ENCODE measurements at places on chromosomes 2 and 18.
A peak's percentile ranks its signal among the peaks of the same experiment; 100 is the strongest.

- DNase-seq, result no peak
Measured at GRCh38 chr2:127479866-127480743, 46.2 kb downstream of the IWS1 start.

- no peak for DNase-seq
Measured at GRCh38 chr2:23762141-23762540, 164.8 kb downstream of the ATAD2B start.

GRCh38 chr2:226064932-226065570, 665.5 kb downstream of the NYAP2 start:
- DNase-seq, result no peak

GRCh38 chr2:158060835-158061435, 40.7 kb upstream of the UPP2 start:
- peak; percentile 61 for DNase-seq

DNA sequence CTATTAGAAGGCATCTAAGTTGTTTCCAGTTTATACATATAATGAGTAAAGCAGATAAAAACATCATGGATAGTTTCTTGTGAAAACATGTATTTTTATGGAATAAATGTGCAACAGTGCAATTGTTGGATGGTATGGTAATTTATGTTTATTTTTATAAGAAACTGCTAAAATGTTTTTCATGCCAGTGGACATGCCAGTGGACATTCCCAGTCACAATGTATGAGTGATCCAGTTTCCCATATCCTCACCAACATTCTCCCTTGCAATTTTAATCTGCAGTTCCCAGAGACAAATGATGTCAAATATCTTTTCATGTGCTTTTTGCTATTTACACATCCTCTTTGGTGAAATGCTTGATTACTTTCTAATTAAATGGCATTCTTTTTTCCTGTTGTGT, 818.6 kb downstream of the SUCLG1 start:
- peak; percentile 20 for DNase-seq

DNA sequence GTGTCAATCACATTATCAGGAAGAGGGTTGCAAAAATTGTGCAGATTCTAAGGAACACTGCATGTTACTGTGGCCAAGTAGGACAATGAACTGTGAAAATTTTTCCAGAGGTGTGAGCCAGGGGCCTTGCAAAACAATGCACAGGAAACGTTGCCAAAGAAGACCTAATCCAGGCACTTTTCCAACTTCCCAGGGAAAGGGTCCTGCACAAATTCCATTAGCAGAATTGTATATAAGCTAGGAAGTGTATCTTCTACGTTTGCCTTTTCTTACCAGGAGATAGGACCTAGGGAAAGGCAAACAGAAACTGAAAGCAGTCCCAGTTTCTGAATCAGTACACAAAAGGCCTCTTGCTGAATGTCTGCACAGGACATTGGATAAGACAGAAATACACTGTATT, 1888.3 kb upstream of the CELF4 start:
- peak; percentile 33 for DNase-seq

GRCh38 chr2:84649487-84650142, 133.3 kb downstream of the DNAH6 start:
- no peak for DNase-seq

- DNase-seq, result no peak
Measured at GRCh38 chr2:241001413-241002274, 3.2 kb downstream of the SNED1 start.

- peak; percentile 75 for DNase-seq
Measured at GRCh38 chr2:186422226-186422625, 63.8 kb upstream of the ZC3H15 start.

GRCh38 chr2:56666777-56667176, 483.0 kb downstream of the CCDC85A start:
- peak; percentile 26 for DNase-seq

- peak; percentile 78 for DNase-seq
Measured at GRCh38 chr18:10787293-10787901, 261.6 kb downstream of the NAPG start.

GRCh38 chr18:6748241-6748640, 18.7 kb downstream of the ARHGAP28 start:
- no peak for DNase-seq

DNA sequence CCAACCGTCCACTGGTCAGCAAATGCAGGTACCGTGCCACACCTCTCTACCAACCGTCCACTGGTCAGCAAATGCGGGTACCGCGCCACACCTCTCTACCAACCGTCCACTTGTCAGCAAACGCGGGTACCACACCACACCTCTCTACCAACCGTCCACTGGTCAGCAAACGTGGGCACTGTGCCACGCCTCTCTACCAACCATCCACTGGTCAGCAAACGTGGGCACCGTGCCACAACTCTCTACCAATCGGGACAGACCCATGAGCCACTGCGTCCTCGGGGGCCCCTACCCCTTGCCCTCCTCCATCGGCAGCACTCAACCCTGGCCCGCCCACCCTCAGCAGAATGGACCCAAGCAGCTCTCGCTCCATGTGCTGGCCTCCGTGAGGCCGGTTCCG, 226.4 kb upstream of the SALL3 start:
- no peak for DNase-seq

- peak; percentile 95 for DNase-seq
Measured at GRCh38 chr2:52658598-52658997, 1109.0 kb upstream of the CHAC2 start.

GRCh38 chr2:121200011-121200347, 85.0 kb downstream of the TFCP2L1 start:
- DNase-seq, result no peak

DNA sequence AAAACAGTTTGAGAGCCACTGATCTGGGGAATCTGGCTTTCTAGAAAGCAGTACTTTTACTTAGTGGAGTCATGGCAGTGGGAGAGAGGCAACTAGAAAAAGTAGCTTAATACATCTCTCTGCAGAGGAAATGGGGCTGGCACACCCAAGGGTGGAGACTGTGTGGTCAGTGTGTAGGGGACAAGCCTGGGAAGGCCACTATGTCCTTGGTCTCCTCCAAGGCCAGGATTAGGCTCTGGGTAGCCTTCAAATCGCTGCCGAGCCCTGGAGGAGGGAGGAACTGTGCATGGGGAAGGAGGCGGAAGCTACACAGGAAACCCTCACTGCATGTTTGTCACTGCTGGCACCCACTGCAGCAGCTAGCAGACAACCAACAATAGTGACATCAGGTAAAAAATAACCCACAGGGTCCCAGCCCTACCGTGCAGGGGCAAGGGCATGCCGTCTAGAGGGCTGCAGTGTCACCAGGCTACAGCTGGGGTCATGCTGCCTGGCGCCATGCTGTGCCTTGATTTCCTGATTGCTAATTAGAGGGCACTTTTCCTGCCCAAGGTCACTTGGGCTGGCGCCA, 34.8 kb downstream of the LBH start:
- no peak for DNase-seq

- DNase-seq, result no peak
Measured at GRCh38 chr2:96537734-96538486, 1.4 kb downstream of the ARID5A start.

DNA sequence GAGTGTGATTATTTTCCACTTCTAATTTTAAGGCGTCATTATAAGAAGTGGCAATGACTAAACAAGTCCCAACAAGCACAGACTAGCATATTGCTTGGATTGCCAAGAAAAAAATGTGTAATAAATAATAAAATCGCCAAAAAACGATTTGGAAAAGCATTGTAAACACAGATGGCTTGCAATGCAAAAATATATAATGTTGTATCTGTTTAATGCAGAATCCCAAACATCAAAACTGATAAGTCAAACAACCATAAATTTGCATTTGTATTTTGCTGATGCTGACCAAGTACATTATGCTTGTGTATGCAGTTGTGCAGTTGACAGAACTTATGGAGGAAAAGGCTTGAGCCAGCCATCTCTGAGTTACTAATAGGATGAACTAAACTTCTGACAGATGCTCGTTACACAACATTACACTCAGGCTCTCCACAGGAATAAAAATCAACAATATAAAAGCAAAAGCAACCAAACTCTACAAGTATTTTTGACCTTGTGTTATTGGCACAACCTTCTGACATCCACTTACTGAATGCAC, 68.1 kb downstream of the DNER start:
- no peak for DNase-seq

GRCh38 chr18:76482971-76483691, 11.9 kb downstream of the ZNF516 start:
- DNase-seq, result no peak

- DNase-seq, result no peak
Measured at GRCh38 chr2:149020432-149020851, 18.1 kb upstream of the LYPD6B start.

DNA sequence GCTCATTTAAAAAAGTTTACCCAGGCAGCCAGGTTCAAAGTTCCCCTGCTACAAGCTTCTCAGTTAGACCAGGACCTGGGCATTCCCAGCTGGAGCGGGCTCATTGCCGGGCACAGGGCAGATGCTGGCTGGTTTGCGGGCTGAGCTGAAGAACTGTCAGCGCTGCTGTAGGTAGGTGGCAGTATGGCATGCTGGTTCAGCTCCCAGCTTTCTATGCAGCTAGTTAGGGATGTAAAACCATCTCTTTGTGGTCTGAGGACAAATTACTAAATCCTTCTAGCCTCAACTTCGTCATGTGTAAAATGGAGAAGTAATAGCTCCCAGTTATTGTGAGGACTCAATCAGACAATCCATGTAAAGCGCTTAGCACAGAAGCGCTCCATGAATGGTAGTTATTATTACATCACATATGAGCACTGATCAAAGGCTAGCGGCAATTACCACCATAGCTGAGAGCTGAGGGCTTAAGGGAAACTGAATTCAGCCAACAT, 2.4 kb upstream of the LDLRAD4 start:
- DNase-seq, result peak; percentile 64

- no peak for DNase-seq
Measured at GRCh38 chr2:49714454-49714853, 560.1 kb upstream of the FSHR start.
